ENCODE measurements at places on chromosomes 5 and 9. TPM values are rescaled to one million over a fixed set of nuclear protein-coding genes. Genes with fewer than 3 reads are reported as not detected.

DNA sequence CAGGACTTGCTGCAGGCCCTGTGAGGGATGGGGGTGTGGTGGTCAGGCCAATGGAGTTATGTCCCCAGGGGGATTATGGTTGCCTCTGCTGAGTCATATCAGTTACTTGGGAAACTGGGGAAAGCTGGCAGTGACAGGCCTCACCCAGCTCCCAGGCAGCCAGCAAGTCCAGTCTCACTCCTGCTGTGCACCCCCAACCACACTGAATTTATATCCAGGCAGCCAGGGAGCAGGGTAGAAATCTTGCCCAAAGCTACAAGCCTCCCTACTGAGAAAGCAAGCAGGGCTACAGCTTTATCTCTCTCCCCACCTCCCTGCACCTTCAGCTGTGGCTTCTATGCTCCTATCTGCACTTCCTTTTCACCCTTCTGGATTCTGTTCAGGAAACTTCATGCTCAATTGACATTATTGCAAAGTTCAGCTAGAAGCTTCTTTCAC, 2076.0 kb upstream of the CDH9 start:
- H3K27me3 ChIP-seq: no peaks in the 10 kb centered on the region
- no peaks in the 10 kb centered on the region for H3K4me1 ChIP-seq
- no peak overlapping the region for H3K27ac ChIP-seq

GRCh38 chr9:90552317-90552716, 90.3 kb downstream of the DIRAS2 start:
- H3K4me3 ChIP-seq: no peak overlapping the region
- peaks cover 6% of the 10 kb centered on the region for H3K4me1 ChIP-seq
- DNase-seq: no peak
- H3K27ac ChIP-seq: no peak overlapping the region
- H3K27me3 ChIP-seq: no peaks in the 10 kb centered on the region

The PPP3R2 gene
- total RNA-seq: not detected

The VCAN gene
- 302 TPM for total RNA-seq

DNA sequence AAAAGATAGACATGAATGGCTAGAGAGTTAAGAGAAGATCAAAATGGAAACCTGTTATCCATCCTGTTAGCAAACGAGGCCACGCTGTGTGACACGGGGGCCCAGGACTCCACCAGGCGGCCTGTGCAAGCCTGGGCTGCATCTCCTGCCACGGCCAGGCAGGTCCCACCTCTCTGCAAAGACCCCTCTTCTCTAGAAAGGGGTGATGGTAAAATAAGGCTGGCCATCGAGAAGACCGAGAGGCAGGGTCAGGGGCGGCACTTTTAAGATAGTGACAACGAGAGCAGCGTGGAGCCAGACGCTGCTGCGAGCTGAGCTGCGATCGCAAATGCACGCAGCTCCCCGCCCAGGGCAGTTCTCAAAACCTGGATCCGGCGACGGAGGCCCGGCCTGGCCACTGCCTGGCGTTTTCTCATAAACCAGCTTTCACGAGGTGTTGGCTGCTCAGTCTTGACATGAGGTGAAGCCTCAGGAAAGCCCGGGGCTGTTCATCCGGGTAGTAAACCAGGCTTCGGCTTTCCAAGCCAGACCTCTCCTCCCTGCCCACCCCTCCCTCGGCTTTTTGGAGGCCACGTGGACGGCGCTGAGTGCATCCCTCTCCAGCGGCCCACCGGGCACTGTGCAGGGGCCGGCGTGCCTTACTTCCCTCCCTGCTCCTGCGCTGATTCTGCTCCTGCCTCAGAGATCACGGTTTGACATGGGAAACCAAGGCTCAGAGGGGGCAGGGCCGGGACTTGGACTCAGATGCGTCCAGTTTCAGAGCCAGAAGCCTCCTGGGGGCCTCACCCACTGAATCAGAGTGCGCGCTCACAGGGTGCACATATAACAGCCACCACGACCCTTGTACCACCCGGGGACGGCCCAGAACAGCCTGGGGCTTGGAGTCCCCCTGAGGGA, 151.6 kb upstream of the PHYKPL start:
- H3K4me1 ChIP-seq: peaks cover 26% of the 10 kb centered on the region
- H3K27me3 ChIP-seq: no peaks in the 10 kb centered on the region
- H3K4me3 ChIP-seq: no peak overlapping the region

The SLC2A6 gene
- total RNA-seq: 17.7 TPM

The ABO gene
- 0.59 TPM for total RNA-seq

- peaks cover 3% of the 10 kb centered on the region for H3K4me1 ChIP-seq
- H3K4me3 ChIP-seq: no peak overlapping the region
- no peaks in the 10 kb centered on the region for H3K36me3 ChIP-seq
- peaks cover 94% of the 10 kb centered on the region for H3K27me3 ChIP-seq
- no peak overlapping the region for H3K27ac ChIP-seq
These were observed 12.8 kb downstream of the AFAP1L1 start for GRCh38 chr5:149284501-149284900.

GRCh38 chr9:20636888-20637440, 14.7 kb upstream of the MLLT3 start:
- no peaks in the 10 kb centered on the region for H3K36me3 ChIP-seq
- H3K4me3 ChIP-seq: peak overlapping the region; percentile 15
- DNase-seq: peak; percentile 62
- peaks cover 11% of the 10 kb centered on the region for H3K4me1 ChIP-seq

The PRSS3 gene
- total RNA-seq: not detected

DNA sequence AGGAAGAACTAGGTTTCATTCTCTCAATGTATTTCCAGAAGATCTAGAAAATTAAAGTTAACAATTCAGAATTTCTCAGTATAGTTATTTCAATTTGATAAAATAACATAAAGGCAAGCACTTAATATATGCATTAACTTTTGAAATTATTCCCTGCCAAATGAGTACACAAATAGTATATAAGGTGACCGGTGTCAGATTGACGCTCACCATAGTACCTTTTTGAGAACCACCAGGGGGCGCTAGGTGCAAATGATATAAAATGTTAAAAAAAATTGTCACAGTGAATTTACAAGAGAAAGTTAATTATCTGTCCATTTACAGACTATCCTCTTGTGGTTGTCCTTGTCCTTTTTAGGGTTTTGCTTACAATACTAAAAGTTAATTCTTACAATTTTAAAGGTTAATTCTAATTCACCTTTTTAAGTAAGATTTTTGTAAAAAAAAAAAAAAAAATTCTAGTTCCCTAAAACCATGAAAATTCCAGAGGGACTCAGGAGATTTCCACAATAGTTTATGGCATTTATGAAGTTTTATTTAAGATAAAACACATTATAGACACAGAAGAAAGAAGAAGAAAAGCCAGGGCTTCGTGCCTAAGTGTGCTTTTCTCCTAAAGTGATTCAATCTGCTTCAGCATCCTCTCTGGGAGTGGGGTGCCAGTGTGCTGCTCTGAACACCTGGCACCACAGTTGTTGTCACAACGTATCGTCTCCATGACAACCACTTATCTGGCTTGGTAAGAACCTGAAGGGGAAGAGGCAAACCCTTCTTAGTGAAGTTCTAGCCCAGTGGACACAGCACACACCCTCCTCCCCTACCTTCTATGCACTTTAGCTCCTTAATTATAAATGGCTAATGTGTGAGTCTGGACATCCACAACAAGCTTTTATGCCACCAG, 1.7 kb downstream of the ADAMTS16 start:
- no peak overlapping the region for H3K4me3 ChIP-seq
- no peaks in the 10 kb centered on the region for H3K4me1 ChIP-seq
- H3K27me3 ChIP-seq: peaks cover 21% of the 10 kb centered on the region
- H3K27ac ChIP-seq: no peak overlapping the region
- no peaks in the 10 kb centered on the region for H3K36me3 ChIP-seq

The RNF183 gene
- total RNA-seq: 0.48 TPM

DNA sequence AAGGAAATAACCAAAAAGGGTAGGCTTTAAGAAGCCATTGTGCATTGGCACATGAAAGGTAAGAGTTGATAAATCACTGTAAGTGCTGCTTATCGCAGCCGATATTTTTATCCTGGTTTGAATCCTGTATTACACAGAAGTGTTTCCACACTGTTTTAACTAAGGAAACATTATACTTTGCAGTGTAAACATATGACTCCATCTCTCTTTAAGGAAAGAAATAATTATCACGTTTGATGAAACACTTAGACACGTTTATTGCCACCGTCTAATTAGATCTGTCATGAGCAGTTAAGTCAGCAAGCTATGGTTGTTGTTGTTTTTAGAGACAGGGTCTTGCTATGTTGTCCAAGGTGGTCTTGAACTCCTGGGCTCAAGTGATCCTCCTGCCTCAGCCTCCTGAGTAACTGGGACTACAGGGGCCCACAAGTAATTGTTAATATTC, 85.7 kb upstream of the TNFAIP8 start:
- no peaks in the 10 kb centered on the region for H3K27me3 ChIP-seq
- no peak overlapping the region for H3K27ac ChIP-seq
- no peaks in the 10 kb centered on the region for H3K36me3 ChIP-seq
- H3K4me1 ChIP-seq: peaks cover 26% of the 10 kb centered on the region
- DNase-seq: no peak
- H3K4me3 ChIP-seq: peak overlapping the region; percentile 98

- no peak overlapping the region for H3K27ac ChIP-seq
- no peaks in the 10 kb centered on the region for H3K36me3 ChIP-seq
- H3K4me3 ChIP-seq: no peak overlapping the region
- H3K4me1 ChIP-seq: no peaks in the 10 kb centered on the region
- peak; percentile 20 for DNase-seq
- no peaks in the 10 kb centered on the region for H3K27me3 ChIP-seq
These were observed 13.3 kb upstream of the LPCAT1 start for GRCh38 chr5:1536871-1537602.

DNA sequence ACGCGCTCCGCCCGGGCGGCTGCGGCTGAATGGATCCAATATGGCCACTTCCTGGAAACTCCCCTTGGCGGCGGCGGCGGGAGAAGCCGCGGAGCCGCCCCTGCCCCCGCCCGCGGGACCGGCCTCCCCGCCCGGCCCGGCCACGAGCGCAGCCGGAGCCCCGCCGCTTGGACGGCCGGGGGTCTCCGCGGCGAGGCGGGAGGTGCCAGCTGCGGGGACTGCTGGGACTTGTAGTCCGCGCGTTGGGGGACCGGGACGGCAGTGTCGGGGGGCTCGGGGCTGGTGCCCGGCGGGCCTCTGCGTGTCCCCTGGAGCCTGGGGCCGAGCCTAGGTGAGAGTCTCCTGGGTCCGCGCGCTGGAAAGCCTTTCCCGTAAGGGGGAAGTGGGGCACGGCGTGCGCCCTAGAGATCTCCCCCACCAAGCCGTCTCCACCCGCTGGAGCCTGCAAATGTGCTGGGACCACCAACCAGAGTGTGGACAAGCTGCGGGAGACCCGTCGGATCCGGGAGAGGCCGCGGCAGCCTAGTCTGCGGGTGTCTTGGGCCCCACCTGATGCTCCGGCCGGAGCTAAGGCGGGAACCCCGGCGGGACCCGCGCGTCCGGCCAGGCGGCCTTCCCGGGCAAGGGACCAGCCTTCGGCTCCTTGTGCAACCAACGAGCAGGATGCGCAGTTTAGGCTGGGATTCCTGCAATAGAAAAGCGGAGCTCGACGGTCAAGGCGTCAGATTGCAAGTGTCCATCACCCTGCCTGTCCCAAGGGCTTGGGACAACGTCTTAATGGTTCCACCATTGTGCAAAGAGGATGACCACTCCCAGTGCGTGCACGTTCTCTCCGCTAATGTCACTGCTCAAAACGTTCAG, at the start of gene SEPTIN8:
TSS of gene SEPTIN8 (minus strand) at position 31 of the 861 bp plus-strand sequence. CDS start 102 bp downstream, outside the sequence.
- peaks cover 55% of the 10 kb centered on the region for H3K27me3 ChIP-seq
- no peaks in the 10 kb centered on the region for H3K36me3 ChIP-seq
- DNase-seq: peak; percentile 79
- H3K4me1 ChIP-seq: no peaks in the 10 kb centered on the region
- peak within 1 kb of the TSS; percentile 80 for H3K4me3 ChIP-seq

The SH3GL2 gene
- total RNA-seq: 7.7 TPM

DNA sequence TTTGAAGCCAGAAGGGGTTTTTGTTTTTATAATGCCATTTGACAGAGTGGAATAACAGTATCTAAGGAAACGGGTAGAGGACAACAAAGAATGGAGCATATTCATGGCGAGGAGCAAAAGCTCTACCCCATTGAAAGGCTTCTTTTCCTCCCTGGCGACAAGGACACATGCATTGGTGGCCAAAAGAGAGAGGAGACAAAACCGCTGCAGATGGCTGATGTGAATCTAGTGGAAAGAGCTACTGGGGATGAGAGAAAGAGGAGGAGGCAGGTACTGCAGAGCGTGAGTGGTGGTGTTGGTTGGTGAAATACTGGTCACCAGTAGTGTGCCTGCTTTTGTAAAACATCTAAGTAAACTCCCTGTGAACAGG, 491 bp downstream of the APC start:
- H3K4me1 ChIP-seq: peaks cover 14% of the 10 kb centered on the region
- H3K27ac ChIP-seq: peak overlapping the region; percentile 67
- peak overlapping the region; percentile 74 for H3K4me3 ChIP-seq
- DNase-seq: peak; percentile 59

The SEMA5A gene
- 46.8 TPM for total RNA-seq

DNA sequence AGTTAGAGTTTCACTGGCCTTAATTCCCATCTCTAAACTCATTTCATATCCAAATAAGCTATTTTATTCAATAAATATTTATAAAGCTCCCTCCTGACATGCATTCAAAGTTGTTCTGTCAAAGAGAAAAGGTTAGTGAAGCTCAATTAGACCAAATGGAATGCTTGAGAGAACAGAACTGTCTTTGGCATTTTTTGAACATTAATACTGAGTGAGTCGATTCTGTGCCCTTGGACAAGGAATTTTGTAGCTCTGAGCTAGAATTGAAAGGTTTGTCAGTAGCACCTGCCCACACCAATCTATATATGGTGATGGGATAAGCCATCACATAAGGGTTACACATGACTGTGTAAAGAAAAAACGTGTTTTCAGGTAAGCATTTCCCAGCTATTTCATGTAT, 631.2 kb upstream of the CCNG1 start:
- H3K27ac ChIP-seq: no peak overlapping the region
- H3K27me3 ChIP-seq: no peaks in the 10 kb centered on the region
- no peak overlapping the region for H3K4me3 ChIP-seq
- DNase-seq: no peak
- H3K36me3 ChIP-seq: no peaks in the 10 kb centered on the region
- H3K4me1 ChIP-seq: no peaks in the 10 kb centered on the region

GRCh38 chr5:84724683-84725082, 340.0 kb upstream of the EDIL3 start:
- no peaks in the 10 kb centered on the region for H3K4me1 ChIP-seq
- H3K4me3 ChIP-seq: no peak overlapping the region
- H3K27ac ChIP-seq: no peak overlapping the region

- H3K4me3 ChIP-seq: no peak overlapping the region
- no peak overlapping the region for H3K27ac ChIP-seq
- DNase-seq: no peak
- H3K27me3 ChIP-seq: no peaks in the 10 kb centered on the region
These were observed 145.5 kb upstream of the PCA3 start for GRCh38 chr9:76618762-76619161.
